ENCODE measurements at places on chromosomes 5 and 9.

- DNase-seq, result peak; percentile 62
Measured at GRCh38 chr5:59367791-59368394, 525.6 kb downstream of the PDE4D start.

DNA sequence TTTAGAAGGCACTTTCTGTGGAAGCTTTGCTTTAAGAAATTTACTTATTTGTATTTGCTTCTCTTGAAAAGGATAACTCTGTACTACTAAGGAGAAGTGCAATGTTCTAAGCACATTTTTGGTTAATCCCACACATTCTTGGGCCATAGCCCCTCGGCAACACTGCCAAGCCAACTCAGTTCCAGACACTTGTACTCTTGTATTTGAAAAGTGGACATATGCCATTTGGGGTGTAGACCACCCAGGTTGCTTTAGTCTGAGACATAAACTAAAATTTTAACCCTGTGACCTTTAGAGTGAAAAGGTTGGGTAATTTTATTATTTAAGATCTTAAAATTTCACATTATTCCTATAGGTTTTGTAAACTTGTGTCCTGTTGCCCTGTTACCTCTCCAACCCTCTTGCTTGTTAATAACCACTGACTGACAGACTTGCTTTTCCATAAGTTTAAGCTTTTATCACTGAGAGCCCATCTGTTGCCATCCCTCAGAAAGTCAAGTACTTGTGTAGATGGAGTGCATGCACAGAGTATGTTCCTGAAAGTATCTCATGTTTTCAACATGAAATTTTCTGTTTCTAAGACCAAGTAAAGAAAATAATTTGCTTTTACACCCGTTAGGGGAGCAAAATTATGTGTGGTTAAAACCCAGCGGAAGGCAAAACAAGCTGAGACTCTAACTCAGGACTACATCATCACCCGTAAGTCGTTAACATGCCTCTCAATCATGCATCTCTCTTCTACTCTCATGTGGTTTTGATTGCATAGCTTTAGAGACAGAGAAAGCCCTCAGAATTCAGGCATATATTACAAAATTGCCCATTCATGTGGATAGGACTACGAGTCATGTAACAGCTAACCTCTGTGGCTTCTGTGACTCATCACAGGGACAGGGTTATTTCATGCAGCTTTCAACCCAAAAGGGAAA lies 117.3 kb downstream of the GDNF start:
- DNase-seq, result peak; percentile 79

GRCh38 chr5:133565993-133566392 lies 46.3 kb downstream of the FSTL4 start:
- peak; percentile 47 for DNase-seq

GRCh38 chr9:73081979-73082657 lies 69.5 kb upstream of the ANXA1 start:
- no peak for DNase-seq

GRCh38 chr5:102216678-102217077 lies 79.4 kb downstream of the SLCO4C1 start:
- DNase-seq, result no peak

DNA sequence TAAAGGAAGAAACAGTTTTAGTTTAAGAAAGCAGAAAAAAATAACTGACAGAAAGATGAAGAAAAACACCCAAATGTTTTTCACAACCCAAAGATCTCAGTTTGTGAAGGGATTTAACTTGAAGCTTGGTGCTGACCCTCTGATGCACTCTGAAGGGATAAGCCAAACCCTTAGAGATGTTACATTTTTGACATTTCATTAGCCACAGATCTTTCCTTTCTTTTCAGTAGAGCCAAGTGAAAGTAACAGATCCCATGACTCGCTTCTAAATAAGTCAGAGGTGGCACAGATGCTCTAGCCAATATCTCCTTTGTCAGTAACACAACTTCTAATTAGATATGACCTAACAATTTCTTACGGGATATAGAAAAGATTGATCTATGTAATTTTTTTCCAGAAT lies 394.5 kb upstream of the EDIL3 start:
- DNase-seq, result no peak

- DNase-seq, result no peak
Measured at GRCh38 chr5:39440958-39441624, 16.3 kb upstream of the DAB2 start.

DNA sequence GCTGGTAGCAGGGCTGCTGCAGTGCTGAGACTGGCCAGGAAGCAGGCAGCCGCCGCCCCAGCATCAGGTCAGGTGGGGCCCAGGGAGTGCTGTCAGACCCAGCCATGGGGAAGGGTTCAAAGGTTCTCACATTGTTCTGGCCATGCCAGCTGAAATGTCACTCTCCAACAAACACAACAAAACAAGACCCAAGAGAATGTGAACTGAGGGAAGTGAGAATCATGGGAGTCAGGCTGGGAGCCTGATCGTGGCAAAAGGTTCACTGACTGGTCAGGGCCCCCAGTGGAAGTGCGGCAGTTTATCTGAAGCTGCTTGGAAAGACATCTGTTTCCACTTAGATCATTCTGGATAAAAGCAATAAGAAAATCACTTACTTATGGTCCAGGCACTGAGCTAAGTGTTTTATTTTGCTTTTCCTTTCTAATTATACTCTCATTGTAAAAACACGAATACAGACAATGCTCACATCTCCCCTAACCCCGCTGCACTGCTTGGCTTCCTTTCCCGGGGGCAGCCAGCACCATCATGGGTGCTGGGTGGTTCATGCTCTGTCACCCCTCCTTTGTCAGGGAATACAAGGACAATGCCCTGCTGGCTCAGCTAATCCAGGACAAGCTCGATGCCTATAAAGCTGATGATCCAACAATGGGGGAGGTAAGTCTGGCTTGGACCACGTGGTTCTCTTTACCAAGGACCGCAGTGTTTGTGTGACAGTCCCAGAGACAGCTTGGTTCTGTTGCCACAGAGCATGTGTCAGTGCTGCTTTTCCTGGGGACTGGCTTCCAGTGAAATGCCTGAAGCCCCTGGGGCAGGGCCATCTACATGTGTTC lies 41.9 kb upstream of the CFAP157 start:
- no peak for DNase-seq

GRCh38 chr5:29277642-29278041 lies 1915.8 kb upstream of the CDH6 start:
- no peak for DNase-seq

GRCh38 chr5:168603746-168604145 lies 24.6 kb upstream of the PANK3 start:
- DNase-seq, result no peak
